ENCODE measurements at places on chromosomes 2 and 18.

DNA sequence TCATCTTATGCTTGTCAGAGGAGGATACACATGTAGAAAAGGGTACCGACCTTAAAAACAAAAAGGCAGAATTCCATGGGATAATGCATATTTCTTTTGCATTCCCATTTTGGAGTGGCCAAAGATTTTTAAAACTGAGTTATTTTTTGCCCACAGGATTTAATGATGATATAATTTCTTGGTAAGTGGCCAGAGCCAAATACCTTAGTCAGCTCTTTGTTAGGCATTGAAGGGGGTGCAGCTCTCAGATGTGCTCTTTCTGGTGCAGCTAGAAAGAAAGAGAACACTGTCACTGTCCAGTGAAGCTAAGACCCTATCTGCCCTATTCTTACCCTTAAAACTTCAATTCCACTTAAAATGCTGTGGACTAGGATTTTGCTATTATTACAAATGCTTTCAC lies 10.8 kb downstream of the COQ10B start:
- no peak for DNase-seq

DNA sequence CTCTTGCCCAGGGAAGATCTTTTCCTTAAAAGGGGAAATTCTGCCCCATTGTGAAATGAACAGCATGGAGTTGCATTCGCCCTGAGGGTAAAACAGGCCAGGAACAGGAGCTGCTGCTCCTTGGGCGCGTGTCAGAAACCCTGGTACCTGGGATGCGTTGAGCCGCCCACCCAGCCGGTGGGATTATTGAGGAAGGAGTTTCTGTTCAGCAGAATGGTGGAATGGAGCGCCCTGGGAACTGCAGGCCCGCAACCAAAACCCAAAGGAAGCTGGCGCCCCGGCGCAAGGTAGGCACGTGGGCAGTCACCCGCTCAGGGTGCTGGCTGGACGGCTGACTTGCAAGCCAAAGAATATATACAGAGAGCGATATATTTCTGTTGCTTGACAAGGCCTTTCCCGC lies 73.5 kb downstream of the MTCL1 start:
- no peak for DNase-seq

DNA sequence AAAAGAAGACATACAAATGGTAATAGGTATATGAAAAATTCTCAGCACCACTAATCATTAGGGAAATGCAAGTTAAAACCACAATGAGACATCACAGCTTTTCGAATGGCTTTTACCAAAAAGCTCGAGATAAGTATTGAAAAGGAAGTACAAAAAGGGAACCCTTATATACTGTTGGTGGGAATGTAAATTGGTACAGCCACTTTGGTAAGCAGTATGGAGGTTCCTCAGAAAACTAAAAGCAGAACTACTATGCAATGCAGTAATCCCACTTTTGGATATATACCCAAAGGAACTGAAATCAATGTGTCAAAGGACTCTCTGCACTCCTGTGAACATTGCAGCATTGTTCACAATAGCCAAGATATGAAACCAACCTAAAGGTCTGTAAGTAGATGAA lies 107.5 kb upstream of the SPATS2L start:
- no peak for DNase-seq

DNA sequence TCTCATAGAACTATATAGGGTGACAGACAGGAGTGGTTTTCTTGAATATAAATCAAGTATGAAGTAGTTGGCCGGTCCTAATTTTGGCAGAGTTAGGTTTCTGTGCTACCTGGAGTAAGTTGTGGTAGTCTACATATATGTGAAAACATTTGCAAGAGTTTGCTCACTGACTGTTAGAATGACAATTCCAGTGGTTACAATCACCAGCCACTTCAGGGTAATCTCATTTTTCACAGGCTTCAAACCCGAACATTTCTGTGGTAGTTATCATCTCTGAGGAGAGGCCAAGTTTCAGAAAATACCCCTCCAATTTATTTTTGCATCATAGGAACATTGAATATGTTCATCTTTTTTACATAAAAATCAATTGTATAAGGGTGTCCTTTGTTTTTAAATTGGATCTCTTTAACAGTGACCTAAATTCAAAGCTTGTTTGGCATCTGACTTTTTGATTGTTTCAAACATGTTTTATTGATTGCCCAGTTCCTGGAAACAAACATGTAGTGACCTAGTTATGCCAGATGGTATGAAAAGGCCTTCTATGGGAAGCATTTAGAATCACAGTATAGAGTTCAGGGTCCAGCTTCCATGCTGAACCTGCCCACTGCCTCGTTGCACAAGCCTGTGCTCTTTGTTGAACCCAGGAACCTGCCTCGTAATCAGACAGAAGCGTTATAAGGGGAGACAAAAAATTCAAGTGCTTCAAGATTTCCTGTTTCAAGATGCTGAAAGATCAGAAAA lies 250.6 kb downstream of the LTBP1 start:
- DNase-seq: no peak

DNA sequence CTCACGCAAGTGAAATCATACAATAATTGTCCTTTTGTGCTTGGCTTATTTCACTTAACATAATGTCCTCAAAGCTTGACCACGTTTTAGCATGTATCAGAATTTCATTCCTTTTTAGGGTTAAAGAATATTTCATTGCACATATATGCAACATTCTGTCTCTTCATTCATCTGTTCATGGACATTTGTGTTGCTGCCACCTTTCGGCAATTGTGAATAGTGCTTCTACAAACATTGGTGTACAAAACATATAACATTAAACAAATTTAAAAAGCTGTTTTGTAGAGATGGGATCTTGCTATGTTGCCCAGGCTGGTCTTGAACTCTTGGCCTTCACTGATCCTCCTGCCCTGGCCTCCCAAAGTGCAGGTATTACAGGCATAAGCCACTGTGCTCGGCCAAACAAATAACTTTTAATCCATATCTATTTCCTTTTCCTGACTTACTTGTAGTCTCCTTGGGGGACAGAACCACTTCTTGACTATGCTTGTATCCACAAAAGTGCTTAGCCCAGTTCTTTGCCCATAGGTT lies 209.3 kb downstream of the SLC4A3 start:
- no peak for DNase-seq

- DNase-seq: no peak
Measured at GRCh38 chr2:205133544-205133943, 548.8 kb upstream of the NRP2 start.

- DNase-seq: no peak
Measured at GRCh38 chr2:117058366-117058765, 756.1 kb upstream of the DDX18 start.

GRCh38 chr18:66731890-66732289 lies 128.0 kb upstream of the CDH19 start:
- no peak for DNase-seq

DNA sequence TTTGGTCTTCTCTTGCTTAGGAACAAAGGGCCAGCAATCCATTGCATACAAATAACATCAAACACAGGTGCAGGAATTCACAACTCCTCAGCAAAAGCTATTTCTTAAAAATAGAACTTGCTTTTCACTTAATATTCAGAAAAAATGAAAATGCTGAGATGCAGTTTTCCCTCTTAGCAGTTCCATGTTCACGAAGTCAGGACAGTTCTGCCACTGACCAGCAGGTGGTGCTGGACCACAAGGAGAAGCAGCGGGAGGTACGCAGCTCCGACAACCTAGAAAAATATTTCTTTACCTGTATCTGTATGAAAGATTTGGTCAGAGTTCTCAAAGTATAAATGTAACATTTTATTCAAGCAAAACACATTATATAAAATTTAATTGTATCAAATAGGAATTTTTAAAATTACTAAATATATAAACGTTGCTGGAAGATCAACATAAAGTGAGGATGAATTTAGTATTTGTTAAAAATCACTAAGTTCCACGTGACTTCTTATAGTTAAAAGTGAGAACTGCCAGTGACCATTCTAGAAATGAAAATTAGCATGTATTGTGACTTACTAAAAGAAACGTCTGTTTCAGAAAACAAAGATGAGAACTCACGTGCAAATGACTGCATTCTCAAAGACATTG lies 48.8 kb downstream of the ADNP2 start:
- peak; percentile 16 for DNase-seq

GRCh38 chr18:45702708-45703265 lies 21.2 kb upstream of the SLC14A1 start:
- DNase-seq: no peak

DNA sequence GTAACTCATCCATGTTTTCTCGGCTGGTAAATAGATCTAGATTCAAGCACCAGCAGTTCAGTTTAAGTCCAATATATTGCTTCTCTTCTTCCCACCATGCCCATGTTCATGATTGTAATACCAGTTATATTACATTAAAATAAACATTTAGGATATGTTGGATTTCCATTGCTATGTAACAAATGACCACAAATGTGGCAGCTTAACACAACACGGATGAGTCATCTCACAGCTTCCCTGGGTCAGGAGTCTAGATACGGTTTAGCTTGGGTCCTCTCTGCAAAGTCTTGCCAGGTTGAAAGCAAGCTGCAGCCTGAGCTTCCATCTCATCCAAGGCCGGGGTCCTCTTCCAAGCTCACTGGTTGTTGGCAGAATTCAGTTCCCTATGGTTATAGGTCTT lies 39.4 kb upstream of the SMAD2 start:
- no peak for DNase-seq

- no peak for DNase-seq
Measured at GRCh38 chr2:58870704-58871103, 629.6 kb upstream of the FANCL start.

GRCh38 chr18:55405893-55406406 lies 182.0 kb downstream of the TCF4 start:
- DNase-seq: peak; percentile 46

DNA sequence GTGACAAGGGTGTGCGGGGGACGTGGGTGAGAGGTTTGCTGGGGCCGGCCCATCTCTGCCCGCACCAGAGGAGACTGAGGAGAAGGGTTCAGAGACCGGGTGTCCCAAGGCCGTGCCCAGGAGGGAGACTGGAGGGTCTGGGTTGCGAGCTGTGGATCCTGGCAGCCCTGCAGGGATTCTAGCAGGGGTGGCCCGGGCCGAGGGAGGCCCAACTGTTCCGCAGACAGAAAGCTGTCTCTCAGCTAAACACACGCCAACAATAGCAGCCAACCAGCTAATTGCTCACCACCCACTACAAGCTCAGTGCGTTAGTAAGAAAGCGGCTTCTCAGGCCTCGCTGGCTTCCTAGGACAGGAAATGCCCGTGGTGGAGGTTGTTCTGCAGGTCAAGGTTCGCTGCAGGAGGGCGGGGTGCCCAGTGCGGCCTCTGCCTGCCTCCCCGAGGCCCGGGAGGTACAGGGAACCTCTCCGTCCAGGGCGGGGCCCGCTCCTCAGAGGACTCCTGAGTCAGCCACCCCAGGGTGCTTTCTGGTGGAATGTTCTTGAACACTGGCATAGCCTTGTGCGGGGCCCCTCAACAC lies 282.0 kb upstream of the PXDN start:
- no peak for DNase-seq

GRCh38 chr18:49521216-49521835 lies 34.3 kb upstream of the C18orf32 start:
- DNase-seq: no peak

DNA sequence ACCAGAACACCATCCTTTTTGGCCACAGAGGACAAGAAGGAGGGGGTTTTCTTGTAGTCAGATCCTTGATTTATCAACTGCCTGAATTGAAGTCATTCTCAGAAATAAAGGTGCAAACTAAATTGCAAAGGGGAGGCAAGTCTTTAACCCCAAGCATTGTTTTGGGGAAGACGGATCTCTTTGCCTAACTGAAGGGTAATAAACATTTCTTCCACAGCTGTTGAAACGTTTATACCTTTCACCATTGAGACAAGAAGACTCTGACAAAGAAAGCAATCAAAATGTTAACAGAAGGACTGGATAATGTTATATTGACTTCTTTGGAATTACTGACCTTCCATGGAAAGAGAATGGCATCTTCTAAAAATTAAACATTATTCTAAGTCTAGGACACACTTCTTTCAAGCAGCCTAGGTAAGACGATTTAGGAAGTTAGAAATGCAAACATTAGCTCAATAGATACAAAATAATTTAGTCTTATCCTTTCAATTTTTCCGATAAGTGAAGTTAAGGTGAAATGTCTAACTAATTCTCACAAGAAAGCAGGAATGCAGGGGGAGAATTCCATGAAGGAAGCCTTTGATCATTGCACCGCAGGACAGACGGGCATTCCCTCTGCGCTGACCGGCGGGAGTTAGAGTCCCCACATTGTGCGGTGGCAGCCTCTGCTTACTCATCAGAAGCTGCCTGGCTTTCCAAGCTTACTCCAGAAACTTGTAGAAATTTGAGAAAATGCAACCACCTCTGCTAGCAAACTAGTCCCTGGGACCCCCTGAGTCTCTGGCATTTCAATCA lies 69.4 kb upstream of the COPS8 start:
- DNase-seq: no peak

- no peak for DNase-seq
Measured at GRCh38 chr2:30355306-30355705, 91.7 kb upstream of the LCLAT1 start.

GRCh38 chr2:238855891-238856580 lies 8.2 kb downstream of the TWIST2 start:
- DNase-seq: no peak

- no peak for DNase-seq
Measured at GRCh38 chr2:15909157-15909556, 31.2 kb upstream of the MYCN start.

- no peak for DNase-seq
Measured at GRCh38 chr2:70132244-70133126, 45.2 kb downstream of the PCBP1 start.

DNA sequence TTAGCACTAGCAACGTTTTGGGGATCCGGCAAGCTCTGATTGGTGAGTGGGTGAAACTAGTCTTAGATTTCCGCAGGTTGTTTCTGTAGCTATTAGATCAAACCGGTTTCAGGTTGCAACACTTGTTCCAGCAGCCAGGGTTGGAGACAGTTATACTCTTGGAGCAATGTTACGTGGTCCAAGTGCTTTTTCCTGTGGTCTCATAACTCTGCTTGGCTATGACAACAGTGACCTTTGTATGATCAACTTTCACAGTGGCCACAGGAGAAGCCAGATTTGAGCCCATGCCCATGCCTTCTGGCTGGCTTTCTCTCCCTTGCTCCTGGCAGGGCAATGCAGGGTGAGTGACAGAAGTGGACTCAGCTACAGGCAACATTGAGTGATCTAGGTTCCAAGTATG lies 84.5 kb upstream of the TAF1B start:
- no peak for DNase-seq

- no peak for DNase-seq
Measured at GRCh38 chr2:84808279-84808678, 72.6 kb downstream of the TRABD2A start.

GRCh38 chr2:144357623-144358373 lies 162.1 kb downstream of the ZEB2 start:
- peak; percentile 33 for DNase-seq

GRCh38 chr2:60596411-60596810 lies 43.0 kb upstream of the BCL11A start:
- no peak for DNase-seq

Data from T1000 (cell line).